ENCODE measurements at places on chromosomes 3 and 15.

DNA sequence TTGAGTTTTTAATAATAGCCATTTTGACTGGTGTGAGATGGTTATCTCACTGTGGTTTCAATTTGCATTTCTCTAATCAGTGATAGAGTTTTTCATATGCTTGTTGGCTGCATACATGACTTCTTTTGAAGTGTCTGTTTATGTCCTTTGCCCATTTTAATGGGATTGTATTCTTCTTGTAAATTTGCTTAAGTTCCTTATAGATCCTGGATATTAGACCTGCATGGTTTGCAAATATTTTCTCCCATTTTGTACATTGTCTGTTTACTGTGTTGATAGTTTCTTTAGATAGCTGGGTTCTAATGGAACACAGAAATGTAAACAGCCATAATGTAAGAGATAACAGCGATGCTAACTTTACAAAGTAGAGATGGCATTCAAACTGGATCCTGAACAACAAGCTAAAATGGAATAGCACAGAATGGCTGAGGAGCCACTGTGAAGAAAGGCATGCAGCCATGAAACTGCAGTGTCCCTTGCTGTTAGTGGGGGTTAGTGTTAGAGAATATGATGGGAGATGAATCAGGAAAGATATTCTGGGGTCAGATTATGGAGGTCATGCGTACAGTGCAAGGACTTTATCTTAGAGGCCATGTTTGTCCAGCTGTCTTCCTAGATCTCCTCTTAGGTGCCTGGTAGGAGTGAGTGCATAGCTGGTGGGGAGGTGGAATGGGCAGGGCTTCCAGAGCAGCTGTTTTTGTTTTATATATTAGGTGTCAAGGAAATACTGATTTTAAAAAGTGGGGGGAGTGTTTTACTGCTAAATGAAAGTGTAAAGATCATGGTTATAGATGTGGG, 48.1 kb downstream of the BBS4 start:
- no peak for DNase-seq

DNA sequence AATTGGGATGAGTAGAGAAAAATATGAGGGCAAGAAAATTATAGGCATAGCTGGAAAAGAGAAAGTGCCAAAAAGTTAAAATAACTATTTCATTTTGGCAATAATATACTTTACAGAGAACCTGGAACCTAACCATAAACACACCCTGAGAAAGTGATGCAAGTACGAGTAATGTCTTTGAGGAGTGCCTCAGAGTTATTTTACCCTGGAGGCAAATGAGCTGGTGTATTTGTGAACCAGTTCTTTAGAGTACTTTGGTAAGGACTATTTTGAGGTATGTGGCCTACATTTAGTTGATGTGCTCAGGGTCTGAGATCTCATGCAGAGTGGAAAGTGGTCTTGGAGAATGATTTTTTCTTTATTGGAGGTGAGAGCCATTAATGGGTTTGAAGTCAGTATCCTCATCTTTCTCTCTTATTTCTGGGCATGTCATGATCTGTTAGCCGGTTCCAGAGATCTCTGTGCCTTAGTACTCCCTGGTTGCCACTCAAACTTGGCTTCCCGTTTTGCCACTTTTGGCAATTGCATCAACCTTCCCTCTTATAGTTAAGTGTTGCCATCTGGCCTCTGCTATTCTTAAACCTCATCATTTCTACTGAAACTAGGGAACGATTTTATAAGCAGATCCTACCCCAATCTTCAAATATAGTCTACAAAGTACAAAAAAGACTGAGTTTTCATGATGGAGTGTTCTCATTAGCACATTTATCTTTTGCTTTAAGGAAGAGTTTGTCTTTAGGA, 145.7 kb downstream of the EPHA6 start:
- DNase-seq: no peak

GRCh38 chr3:14780927-14781507, 37.7 kb upstream of the FGD5 start:
- no peak for DNase-seq

DNA sequence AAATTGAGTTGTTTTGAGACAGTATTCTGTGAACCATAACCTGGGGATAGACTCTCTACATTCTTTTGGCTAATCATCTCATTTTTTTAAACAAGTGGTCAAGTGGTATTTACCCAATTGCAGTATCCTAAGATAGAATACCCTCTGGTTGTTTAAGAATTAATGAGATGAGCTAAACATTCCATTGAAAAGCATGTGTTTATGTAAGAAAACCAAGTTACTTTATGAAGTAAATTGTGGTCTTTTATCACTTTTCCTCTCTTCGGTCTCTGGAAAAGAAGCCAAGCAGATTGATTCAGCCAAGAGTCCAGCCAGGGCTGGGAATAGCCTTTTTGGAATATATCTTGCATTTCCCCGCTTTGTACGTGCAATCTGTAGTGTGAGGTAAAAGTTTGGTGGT, 185.7 kb upstream of the TOPAZ1 start:
- DNase-seq: no peak

- no peak for DNase-seq
These were observed 789.0 kb upstream of the ROBO1 start for GRCh38 chr3:80556763-80557162.

DNA sequence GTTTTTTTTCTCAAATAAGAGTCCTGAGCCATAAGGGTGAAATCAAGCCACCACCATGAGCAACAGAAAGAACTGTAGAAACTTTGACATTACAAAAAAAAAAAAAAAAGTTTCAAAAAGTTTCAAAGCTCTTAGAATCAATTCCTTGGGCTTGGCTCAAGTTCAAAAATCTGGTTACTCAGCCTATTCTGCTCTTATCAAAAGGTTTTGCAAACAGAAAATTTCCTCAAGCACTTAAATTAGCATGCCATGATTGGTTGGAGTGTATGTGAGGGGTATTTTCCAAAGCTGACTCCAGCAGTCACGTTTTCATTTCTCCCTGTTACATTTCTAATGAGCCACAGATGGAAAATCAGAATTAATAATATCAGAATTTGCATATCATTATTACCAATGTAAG, 12.1 kb upstream of the PEX5L start:
- DNase-seq: no peak

GRCh38 chr15:33638453-33638852, 327.7 kb downstream of the RYR3 start:
- no peak for DNase-seq

DNA sequence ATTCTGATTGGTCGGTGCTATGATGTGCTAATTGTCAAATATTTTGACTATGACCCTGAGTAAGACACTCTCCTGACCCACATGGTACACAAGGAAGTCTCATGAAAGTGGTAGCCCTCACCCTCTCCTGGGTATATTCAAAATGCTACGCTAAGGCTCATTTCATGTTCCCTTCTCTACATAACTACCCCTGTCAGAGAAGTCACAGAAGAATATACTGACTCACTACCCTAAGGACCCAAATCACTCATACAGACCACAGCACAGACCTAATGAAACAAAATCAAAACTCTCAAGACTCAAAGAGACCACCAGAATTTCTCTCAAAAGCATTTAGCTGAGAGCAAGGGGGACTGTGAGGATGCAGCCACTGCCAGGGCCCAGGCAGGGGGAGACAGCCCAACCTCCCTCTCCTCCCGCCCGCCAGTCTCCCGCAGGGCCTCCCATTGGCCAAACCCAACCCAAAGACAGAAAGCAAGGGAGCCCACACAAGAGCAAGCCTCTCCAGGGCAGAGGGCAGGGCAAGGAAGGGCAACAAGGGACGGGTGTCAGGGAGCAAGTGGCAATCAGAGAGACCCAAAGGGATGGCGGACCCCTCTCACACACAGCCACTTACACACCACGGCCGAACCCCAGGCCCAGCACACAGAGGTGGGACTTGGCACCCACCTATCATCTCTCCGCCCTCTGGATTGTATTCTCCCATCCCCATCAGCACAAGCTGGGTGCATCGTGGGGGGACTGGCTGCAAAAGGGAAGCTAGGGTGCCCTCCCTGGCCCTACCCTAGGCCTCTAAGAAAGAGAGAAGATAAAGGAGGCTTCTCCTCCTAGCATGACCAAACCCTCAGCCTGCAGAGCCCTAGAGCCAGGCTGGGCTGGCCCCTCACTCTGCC, 41.6 kb downstream of the MEGF11 start:
- no peak for DNase-seq

GRCh38 chr3:173371848-173372487, 25.6 kb upstream of the NLGN1 start:
- no peak for DNase-seq

- no peak for DNase-seq
These were observed 7.6 kb upstream of the FOXP1 start for GRCh38 chr3:71591101-71591500.

- no peak for DNase-seq
These were observed 57.4 kb downstream of the ETFA start for GRCh38 chr15:76253691-76254473.

- no peak for DNase-seq
These were observed 87.8 kb downstream of the WNT7A start for GRCh38 chr3:13792051-13792490.

DNA sequence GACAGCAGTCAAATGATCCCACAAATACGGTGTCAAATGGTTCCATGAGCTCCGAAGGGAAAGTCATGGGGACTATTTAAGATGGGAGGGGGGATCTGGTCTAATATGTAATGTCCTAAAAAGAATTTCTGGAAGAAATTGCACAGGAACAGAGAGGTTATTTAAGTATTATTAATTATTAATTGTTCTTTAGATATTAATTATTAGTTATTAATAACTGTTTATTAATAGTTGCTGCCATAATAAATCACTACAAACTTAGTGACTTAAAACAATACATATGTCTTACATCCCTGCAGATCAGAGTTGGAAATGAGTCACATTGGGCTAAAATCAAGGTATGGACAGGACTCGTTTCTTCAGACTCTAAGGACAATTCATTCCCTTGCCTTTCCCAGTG, 588.2 kb upstream of the NR2F2 start:
- no peak for DNase-seq

- DNase-seq: no peak
These were observed 6.8 kb upstream of the GAP43 start for GRCh38 chr3:115616461-115616860.

DNA sequence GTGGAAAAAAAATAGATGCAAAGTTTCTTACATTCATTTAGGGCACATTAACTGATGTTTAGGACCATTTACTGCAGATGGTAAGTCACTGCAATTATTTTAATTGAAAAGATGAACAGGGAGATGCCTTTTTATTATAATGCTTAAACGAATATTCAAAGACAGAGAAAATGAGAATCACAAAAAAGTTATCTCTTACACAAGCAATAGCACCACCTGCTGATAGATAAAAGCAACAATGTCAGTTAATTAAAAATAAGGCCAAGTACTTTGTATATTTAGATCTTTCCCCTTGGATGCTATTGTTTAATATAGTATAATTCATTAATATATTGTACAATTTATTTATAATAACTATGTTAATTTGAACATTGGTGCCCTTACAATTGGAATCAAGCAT, 55.9 kb downstream of the IFT80 start:
- no peak for DNase-seq

- peak; percentile 99 for DNase-seq
These were observed 28.0 kb downstream of the KLHDC8B start for GRCh38 chr3:49199239-49199899.

- DNase-seq: no peak
These were observed 79.9 kb upstream of the POLG start for GRCh38 chr15:89414571-89414970.

- no peak for DNase-seq
These were observed 36.6 kb downstream of the OSTN start for GRCh38 chr3:191235331-191236314.

GRCh38 chr3:152053866-152054265, 180.4 kb downstream of the SUCNR1 start:
- no peak for DNase-seq

DNA sequence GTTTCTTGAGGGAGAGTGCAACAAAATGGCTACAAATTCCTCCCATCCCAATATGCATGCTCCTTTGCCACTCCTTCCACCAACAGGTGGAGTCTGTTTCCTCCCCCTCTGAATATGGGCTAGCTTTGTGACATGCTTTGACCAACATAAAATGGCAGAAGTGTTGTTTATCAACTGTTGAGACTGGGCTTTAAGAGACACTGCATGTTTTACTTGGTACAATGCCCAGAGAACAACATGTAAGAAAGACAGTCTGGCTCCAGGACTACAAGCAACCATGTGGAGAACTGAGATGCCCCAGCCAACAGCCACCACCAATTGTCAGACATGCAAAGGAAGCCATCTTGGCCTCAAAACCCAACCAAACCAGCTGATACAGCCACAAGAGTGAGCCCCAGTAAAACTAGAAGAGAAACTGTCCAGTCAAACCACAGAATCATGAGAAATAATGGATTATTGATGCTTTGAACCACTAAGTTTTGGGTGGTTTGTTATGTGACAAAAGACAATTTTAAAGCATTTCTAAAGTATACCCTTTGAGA, 40.5 kb downstream of the NUDT16 start:
- DNase-seq: no peak

DNA sequence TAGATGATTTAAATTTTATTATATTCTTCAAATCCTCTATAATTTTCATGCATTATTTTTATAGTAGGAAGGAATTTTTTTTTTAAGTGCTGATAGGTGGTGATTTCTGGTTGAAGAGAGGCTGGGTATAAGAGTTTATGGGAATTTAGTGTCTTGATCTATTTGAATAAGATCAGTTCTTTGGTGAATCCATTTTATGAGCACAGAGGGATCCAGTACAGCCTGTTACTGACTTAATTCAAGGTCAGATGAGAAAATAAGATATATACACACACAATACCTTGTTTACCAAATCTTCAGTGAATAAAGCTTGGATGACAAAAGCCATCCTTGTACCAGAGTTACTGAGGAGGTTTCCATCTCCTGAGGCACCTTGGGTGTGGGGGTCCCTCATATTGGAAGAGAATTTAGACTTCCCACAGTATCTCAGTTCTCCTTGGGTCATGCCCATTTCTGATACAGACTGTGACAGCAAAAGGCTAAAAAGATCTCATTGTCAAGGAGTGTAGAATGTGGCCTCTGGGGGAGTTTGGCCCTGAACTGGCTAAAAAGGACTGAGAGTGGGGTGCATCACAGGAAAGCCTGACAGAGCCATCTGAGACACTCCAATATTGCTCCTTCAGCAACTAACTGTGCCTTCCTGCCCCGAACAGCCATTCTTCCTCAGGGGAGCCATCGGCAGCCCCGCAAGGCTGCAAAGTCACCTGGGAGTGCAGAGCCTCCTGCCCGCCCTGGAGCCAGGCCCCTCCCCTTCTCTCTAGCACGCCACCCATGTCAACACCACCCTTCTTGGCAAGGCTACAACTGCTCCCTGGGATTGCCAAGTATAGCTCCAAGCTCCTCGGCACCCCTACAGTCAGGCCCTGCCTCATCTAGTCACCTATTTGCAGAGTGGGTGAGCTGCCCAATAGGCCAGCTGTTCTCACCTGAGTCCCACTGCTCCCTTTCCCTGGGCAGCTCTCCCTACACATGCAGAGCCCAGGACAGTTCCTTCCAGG, 43.1 kb upstream of the HACD2 start:
- no peak for DNase-seq

GRCh38 chr3:105253225-105253624, 113.5 kb upstream of the ALCAM start:
- no peak for DNase-seq

DNA sequence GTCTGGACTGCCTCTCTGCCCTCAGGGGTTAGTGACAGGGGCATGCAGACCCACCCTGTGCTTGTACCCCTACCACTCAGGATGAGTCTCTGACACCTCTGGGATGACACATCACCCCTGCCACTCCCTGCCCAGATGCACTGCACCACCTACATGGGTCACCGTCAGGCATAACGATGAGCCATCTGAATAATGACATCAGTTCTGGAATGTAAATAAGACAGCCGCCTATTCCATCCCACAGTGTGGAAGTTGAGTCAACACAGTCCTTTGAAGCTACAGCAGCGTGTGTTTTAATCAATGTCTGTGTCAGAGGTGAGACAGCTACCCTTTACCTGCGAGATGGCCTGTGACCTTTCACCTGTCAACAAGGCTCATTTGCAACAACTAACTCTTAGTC, 268.7 kb upstream of the ARRDC4 start:
- no peak for DNase-seq
